ENCODE measurements at places on chromosomes 1 and 21.

- no peak for DNase-seq
Observed at GRCh38 chr1:44119525-44119924, 904 bp downstream of the KLF17 start.

DNA sequence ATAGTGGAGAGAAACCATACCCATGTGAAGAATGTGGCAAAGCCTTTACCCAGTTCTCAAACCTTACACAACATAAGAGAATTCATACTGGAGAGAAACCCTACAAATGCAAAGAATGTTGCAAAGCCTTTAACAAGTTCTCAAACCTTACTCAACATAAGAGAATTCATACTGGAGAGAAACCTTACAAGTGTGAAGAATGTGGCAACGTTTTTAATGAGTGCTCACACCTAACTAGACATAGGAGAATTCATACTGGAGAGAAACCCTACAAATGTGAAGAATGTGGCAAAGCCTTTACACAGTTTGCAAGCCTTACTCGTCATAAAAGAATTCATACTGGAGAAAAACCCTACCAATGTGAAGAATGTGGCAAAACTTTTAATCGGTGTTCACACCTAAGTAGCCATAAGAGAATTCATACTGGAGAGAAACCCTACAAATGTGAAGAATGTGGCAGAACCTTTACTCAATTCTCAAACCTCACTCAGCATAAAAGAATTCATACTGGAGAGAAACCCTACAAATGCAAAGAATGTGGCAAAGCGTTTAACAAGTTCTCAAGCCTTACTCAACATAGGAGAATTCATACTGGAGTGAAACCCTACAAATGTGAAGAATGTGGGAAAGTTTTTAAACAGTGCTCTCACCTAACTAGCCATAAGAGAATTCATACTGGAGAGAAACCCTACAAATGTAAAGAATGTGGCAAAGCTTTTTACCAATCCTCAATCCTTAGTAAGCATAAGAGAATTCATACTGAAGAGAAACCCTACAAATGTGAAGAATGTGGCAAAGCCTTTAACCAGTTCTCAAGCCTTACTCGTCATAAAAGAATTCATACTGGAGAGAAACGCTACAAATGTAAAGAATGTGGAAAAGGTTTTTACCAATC is 80.0 kb downstream of the JMJD4 start:
- no peak for DNase-seq

GRCh38 chr1:67892476-67893125 is 59.3 kb upstream of the GNG12 start:
- no peak for DNase-seq

DNA sequence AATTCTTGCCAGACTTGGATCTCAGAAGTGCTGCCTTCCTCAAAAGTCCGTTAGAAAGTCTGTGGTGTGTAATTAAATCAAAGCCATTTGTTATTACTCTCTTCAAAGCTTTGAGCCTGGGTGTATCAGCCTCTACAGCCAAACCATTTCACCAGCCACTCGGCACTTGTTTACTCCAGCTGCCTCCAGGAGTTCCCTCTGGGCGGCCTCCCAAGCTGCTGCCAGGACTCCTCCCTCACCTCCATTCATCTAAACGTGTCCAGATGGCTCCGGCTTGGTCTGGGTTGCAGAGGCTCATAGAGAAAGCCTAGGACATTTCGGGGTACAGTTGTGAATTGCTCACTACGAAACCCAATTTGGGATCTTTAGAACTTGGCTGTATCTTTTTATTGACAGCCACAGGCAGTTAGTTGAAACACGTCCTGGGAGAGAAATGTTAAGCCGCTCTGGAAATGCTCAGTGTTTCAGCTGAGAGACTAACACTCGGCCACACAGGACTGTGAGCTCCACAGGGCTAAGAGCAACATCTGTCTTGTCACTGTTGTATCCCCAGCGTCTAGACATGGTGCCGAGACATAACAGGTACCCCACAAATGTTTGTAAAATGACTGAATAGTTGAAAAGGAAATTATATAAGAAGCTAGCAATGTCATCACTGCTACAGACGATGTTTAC is 116.9 kb upstream of the NGF start:
- no peak for DNase-seq

- DNase-seq, result peak; percentile 64
Observed at GRCh38 chr1:183633676-183634343, 1.8 kb downstream of the ARPC5 start.

All from COLO829 (cell line).